SW480 (cell line): ENCODE measurements at places on chromosomes 4 and X.

DNA sequence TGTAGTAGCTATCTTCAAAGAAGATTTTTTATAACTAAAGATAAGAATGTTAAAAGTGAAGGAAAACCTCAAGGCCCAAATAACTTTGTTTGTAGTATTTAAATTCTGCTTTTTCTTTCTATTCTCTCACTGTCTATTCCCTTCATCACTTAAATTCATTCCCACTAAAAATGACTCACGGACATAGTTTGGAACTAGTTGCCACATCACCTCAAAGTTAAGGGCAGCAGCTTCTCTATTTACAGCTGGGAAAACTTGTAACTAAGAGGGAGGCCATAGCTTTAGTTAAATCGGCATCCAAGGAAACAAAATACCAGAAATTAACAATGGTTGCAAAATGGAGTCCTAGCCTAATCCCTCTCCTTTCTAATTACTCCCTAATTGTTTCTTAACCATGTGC is 325.4 kb upstream of the MAGEB2 start:
- no peak for DNase-seq

- no peak for DNase-seq
Measured at GRCh38 chrX:11244636-11245035, 48.6 kb upstream of the AMELX start.

- DNase-seq: no peak
Measured at GRCh38 chr4:154908168-154908567, 127.1 kb downstream of the RBM46 start.

DNA sequence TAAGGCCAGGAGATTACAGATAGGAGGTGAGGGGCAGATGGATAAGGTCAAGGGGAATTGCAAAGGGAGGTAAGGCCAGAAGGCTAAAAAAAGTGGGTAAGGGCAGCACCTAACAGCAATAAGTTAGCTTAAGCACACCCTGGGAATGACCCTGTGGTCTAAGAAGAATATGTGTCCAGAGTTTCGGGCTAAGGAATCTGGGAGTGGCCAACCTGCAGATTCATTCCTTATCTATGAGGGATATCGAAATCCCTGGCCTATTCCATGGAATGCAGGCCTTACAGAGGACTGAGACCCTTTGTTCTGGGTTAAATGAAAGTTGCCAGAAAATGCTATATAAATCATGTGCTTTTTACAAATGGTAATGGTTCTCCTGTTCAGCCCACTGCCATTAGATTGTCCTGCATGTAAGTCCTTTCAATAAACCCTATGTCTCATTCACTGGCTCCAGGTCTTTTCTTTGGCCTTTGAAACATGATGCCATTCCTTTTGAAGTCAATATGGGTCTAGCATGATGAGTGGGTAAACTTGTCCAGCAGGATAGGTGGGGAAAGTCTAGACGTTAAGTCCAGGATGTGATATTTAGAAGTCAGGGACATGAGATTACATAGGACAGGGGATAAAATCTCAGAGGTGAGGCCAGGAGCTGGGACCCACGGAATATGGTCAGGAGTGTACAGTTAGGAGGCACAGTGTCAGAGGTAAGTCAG is 226.2 kb downstream of the TACR3 start:
- DNase-seq: peak; percentile 38

- no peak for DNase-seq
Measured at GRCh38 chr4:6900181-6900812, 9.3 kb upstream of the TBC1D14 start.

- no peak for DNase-seq
Measured at GRCh38 chr4:82679531-82679930, 117.7 kb upstream of the TMEM150C start.

- DNase-seq: no peak
Measured at GRCh38 chr4:62656006-62656405, 1455.9 kb downstream of the ADGRL3 start.

- peak; percentile 1 for DNase-seq
Measured at GRCh38 chr4:142777045-142777743, 68.9 kb downstream of the INPP4B start.

DNA sequence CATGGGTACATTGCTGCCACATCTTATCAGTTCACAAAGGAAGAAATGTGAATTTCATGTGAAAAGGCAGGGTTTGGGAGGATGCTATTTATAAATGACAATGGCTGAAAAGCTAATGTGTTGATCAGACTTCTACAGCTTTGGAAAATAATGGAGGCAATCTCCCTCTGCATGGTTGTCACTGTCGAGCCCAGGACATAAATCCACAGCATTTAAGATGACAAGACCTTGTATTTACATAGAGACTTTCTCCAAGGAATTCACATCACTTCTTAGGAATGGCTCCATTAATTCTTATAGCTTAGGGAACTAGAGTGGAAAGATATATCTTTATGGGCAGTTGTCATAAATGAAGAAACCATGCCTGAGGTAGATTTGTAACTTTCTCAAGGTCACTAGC is 66.7 kb downstream of the CBLL2 start:
- DNase-seq: no peak

GRCh38 chr4:94338681-94339351 is 3.8 kb downstream of the HPGDS start:
- no peak for DNase-seq

DNA sequence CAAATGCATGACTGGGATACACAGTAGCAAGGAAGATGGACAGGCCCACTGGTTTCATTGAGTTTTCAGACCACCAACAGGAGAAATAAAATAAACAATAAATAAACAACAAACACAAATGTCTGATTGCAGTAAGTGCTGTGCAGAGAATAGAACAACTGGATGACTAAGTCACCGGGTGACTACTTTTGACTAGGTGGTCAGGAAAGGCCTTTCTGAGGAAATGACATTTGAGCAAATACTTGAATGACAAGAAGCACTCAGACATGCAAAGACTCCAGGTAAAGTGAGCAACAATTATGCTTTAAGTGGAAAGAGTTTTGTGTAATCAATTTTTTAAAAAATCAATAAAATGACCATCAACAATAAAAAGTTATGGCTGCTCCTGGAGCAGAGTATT is 137.7 kb downstream of the BTC start:
- no peak for DNase-seq

- no peak for DNase-seq
Measured at GRCh38 chr4:75514949-75515612, 808 bp downstream of the THAP6 start.

- no peak for DNase-seq
Measured at GRCh38 chr4:38243388-38244053, 283.3 kb downstream of the PTTG2 start.

- DNase-seq: no peak
Measured at GRCh38 chrX:20693078-20693477, 426.4 kb upstream of the RPS6KA3 start.

GRCh38 chr4:163703251-163703650 is 208.8 kb downstream of the TMA16 start:
- no peak for DNase-seq

- no peak for DNase-seq
Measured at GRCh38 chr4:13386405-13387107, 97.6 kb downstream of the RAB28 start.

GRCh38 chrX:125681058-125681457 is 361.4 kb downstream of the TEX13C start:
- no peak for DNase-seq

- peak; percentile 41 for DNase-seq
Measured at GRCh38 chr4:17577665-17578481, 875 bp downstream of the LAP3 start.

- no peak for DNase-seq
Measured at GRCh38 chrX:43522582-43522981, 133.5 kb upstream of the MAOA start.
